ENCODE measurements at places on chromosomes 6 and 20.

GRCh38 chr20:10040070-10040975 is 5.5 kb downstream of the ANKEF1 start:
- DNase-seq: no peak

GRCh38 chr6:125097186-125097585 is 56.4 kb upstream of the TPD52L1 start:
- DNase-seq: no peak

- DNase-seq: no peak
Observed at GRCh38 chr6:44725070-44725469, 337.6 kb downstream of the CDC5L start.

DNA sequence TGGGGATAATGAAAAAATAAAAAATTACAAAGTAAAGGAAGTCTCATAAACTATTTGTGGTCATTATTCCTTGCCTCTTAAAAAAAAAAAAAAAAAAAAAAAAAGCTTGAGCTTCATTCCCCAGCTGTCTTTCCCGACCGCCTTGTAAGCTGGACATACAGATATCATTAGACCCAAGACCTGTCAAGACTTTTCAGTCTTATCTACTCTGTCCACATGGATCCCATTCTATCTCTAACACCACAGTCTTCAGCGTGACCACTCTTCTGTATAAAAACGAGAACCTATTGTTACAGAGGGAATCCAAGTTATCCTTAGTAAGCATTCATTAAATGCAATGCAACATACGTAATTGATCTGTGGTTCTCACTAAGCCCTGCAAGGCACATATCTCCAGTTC is 423.5 kb downstream of the MEI4 start:
- no peak for DNase-seq

DNA sequence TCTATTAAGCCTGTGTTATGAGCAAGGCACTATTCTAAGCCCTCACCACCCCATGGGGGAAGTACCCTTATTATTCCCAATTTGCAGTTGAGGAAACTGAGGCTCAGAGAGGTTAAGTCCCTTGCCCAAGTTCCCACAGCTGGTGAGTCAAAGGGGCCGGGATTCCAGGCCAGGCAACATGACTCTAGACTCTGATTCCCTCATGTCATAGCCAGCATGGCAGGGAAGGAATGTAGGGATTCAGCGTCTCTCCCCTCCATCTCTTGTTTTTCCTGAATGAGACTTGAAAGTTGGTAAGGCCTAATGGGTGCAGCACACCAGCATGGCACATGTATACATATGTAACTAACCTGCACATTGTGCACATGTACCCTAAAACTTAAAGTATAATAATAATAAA is 6.7 kb downstream of the C6orf132 start:
- DNase-seq: no peak

DNA sequence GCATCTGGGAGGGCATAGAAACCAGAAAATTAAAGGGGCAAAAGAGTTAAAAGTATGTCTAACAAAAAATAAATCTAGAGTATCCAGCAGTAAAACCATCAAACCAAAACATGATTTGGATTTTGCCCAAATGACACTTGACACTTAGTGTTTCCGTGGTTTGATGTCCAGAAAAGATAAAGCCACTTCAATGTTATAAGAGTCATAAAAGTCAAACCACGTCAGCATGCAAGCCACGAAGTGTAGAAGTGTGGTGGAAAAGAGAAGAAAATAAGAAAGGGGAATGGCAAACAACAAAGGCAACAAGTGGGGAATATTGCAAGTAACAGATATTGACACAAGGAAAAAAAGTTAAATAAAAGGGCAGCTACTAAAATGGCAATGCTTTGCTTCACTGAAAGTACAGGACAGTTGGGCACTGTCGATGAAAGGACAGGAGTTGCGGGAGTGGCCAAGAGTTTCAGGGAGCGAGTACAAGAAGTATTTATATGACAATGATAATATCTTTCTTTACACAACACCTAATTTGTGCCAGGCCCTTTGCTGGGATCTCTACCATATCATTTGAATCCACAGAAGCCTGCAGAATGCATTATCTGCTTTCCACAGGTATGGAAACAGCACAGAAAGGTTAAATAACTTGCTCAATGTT is 6.3 kb upstream of the HDDC2 start:
- no peak for DNase-seq

- DNase-seq: no peak
Observed at GRCh38 chr6:149049230-149049629, 268.3 kb upstream of the TAB2 start.

DNA sequence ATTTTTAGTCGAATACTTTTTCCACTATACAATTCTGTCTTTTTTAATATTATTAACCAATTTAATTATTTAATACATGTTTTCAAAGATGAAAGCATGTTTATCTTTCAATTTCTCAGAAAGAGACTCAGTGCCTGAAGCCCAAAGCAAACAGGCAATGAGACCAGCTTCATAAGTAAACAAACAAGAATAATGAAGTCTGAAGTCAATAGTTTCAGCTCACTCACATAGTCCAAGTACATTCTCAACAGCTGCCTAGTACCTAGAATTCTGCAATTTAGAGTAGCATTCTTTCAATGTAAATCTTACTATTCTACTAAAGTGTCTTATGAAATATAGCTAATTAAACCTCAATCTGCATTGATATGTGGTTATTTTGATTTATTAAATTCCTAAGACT is 626.5 kb upstream of the NRSN1 start:
- DNase-seq: no peak

GRCh38 chr6:169246445-169246844 is 7.2 kb downstream of the THBS2 start:
- no peak for DNase-seq

- DNase-seq: no peak
Observed at GRCh38 chr6:30163918-30164654, 740 bp downstream of the TRIM15 start.

DNA sequence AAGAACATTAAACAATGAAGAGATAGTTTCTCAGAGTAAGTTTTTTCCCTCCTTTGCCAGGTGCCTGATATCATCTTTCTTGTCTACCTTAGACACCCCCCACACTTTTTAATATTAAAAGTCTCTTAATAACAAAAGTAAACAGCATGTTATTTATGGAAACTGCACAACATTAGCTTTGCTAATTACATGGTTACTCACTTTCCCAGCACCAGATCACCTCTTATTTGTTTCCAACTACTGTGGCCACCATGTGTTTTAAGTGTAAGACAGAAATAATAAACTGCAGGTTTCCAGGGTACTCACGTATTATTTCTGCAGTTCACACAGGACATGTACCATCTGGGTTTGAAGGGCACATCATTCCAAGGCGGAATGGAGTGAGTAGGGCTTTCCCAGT is 125.0 kb downstream of the TRMT11 start:
- no peak for DNase-seq

DNA sequence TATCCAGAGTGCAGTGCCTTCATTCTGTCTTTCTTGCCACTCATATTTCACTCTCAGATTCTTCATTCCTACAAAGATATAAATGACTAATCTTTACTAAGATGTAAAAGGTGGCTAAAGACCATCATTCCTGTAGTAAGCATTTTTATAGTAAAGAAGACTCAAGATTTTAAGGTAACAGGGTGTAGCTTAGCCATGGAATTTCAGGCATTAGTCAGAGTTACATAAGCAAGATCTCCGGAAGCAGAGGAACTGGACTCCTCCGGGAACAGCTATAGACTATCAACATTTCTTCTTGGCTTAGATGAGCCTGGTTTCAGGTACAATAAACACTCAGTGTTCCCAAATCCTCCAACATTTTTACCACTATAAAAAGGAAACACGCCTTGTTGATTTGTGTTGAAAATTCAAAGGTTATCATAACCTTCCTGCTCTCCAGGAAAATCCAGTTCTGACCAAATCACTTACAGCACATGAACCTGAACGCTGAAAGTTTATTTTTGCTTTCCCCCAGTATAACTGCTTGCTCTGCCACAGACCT is 23.7 kb downstream of the SERPINB1 start:
- DNase-seq: no peak

GRCh38 chr6:98054453-98054852 is 771.4 kb upstream of the MMS22L start:
- no peak for DNase-seq

- peak; percentile 56 for DNase-seq
Observed at GRCh38 chr20:6767536-6768227, at the start of gene BMP2. TSS of gene BMP2 (plus strand) at chr20:6767686. CDS start at chr20:6770127, 2,441 bp downstream.

GRCh38 chr20:1509237-1509636 is 18.0 kb upstream of the SIRPB2 start:
- DNase-seq: peak; percentile 8

GRCh38 chr6:4853349-4853748 is 77.1 kb downstream of the CDYL start:
- DNase-seq: no peak

GRCh38 chr6:15755526-15755925 is 92.7 kb upstream of the DTNBP1 start:
- no peak for DNase-seq

GRCh38 chr6:112620812-112621569 is 273.9 kb downstream of the RFPL4B start:
- no peak for DNase-seq

DNA sequence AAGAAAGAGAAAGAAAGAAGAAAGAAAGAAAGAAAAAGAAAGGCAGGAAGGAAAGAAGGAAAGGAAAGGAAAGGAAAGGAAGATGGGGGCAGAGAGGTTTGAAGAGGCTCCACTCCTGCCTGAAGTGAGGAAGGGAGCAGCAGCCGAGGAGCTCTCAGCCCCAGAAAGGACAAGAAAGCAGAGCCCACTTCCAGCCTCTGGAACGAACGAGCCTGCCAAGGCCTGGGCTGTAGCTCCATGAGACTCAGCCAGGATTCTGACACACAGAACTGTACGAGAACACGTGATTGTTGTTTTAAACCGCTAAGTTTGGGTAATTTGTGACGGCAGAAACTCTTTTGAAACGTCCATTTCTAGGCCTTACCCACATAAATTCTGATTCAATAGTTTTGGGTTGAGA is 69.5 kb downstream of the TTLL2 start:
- DNase-seq: no peak

DNA sequence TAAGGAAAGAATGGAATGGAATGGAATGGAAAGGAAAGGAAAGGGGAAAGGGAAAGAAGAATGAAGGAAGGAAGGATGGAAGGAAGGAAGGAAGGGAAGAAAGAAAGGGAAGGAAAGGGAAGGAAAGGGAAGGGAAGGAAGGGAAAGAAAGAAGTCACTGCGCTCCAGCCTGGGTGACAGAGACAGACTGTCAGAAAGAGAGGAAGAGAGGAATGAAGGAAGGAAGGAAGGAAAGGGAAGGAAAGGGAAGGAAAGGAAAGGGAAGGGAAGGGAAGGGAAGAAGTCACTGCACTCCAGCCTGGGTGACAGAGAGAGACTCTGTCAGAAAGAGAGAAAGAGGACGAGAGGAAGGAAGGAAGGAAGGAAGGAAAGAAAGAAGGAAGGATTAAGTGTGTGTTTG is 221.2 kb upstream of the LAMP5 start:
- no peak for DNase-seq

GRCh38 chr6:24357336-24358218 is at the start of gene DCDC2:
TSS of gene DCDC2 (minus strand) at chr6:24358059. CDS start at chr6:24357750, 309 bp downstream.
- peak; percentile 80 for DNase-seq

GRCh38 chr6:43716099-43716498 is 28.5 kb upstream of the MRPS18A start:
- DNase-seq: no peak

- peak; percentile 59 for DNase-seq
Observed at GRCh38 chr6:16200321-16200883, 38.0 kb upstream of the GMPR start.

- peak; percentile 50 for DNase-seq
Observed at GRCh38 chr6:135183002-135183531, 2.0 kb downstream of the MYB start.

GRCh38 chr6:121187833-121188200 is 146.5 kb downstream of the TBC1D32 start:
- DNase-seq: no peak

GRCh38 chr20:52190437-52191131 is 995 bp downstream of the ZFP64 start:
- DNase-seq: no peak

DNA sequence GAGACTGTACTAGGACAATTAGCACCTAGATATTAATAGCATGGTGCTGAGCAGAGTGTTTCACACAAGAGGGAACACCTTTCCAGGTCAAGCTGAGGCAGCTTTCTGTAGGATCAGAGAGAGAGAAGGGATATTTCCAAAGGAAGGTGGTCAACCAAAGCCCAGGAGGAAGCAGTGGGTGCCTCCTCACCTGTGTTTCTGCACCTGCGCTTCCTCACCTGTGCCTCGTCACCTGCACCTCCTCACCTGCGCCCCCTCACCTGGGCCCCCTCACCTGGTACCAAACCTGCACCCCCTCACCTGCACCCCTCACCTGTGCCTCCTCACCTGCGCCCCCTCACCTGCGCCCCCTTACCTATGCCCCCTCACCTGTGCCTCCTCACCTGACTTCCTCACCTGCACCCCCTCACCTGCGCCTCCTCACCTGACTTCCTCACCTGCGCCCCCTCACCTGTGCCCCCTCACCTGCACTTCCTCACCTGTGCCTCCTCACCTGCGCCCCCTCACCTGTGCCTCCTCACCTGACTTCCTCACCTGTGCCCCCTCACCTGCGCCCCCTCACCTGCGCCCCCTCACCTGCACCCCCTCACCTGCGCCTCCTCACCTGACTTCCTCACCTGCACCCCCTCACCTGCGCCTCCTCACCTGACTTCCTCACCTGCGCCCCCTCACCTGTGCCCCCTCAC is 67.9 kb downstream of the TTLL2 start:
- DNase-seq: no peak

- DNase-seq: no peak
Observed at GRCh38 chr6:159116343-159116742, 52.9 kb upstream of the FNDC1 start.

- no peak for DNase-seq
Observed at GRCh38 chr6:84249724-84250123, 22.3 kb upstream of the CEP162 start.

DNA sequence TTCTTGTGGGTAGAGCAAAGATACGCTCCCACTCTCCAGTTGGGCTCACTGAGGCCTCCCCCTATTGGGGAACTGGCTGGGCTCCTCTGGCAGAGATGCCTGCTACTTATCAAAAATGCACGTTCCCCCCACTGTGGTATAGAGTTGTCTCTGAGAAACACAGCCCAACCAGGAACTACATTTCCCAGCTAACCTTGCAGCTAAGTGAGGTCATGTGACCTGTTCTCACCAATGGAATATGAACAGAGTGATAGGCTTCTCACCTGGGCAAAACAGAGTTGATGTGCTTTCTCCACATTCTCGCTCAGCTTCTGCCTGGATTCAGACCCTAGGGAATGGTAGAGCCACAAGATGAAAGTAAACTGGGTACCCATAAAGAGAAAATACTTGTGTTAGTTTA is 49.1 kb upstream of the PTPRT start:
- DNase-seq: no peak

DNA sequence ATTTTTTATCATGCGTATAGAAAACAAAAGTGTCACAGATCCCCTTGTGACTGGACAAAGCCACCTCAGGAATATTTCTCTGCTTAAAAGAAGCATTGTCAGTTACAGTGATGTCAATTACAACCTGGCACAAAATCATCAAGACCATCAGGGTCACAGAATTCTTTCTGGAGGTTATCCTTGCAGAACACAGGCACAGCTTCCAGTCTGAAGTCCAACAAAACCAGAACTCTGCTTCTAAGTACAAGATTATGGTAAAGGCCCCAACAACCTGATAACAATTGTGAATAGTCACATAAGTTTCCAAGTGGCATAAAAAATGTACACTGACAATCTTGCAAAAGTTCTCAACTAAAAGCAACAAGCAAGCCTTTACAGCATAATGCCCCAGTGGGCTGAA is 21.0 kb downstream of the PLAGL2 start:
- no peak for DNase-seq

- DNase-seq: no peak
Observed at GRCh38 chr6:108544606-108545005, 16.1 kb upstream of the FOXO3 start.

All from NCI-H748 treated with DMSO at 0.1 percent for 48 hours (cell line).